ENCODE measurements at places on chromosomes 1 and 21.

GRCh38 chr1:226097866-226098625 lies 35.5 kb downstream of the H3-3A start:
- no peak for DNase-seq

GRCh38 chr1:175173531-175173930 lies 19.0 kb downstream of the KIAA0040 start:
- DNase-seq: no peak

- DNase-seq: no peak
Measured at GRCh38 chr1:51264451-51264850, 28.4 kb downstream of the RNF11 start.

DNA sequence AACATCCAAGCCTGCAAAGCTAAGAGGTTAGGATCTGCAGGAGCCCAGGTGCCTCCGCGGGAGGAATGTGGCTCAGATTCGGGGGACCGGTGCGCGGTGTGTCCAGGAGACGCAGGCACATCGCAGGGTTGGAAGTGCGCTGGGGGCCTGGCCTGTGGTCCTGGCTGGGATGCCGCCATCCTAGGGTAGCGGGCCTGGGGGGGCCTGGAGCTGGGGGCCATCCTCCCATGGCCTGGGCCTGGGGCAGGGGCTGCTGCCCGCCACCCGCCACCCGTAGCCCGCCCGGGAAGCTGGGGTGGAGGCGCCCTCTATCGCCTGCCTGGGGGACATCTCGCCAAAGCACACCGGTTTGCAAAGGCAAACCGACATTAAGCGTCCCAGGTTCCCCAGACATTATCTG lies 170.6 kb upstream of the ARHGEF16 start:
- no peak for DNase-seq

DNA sequence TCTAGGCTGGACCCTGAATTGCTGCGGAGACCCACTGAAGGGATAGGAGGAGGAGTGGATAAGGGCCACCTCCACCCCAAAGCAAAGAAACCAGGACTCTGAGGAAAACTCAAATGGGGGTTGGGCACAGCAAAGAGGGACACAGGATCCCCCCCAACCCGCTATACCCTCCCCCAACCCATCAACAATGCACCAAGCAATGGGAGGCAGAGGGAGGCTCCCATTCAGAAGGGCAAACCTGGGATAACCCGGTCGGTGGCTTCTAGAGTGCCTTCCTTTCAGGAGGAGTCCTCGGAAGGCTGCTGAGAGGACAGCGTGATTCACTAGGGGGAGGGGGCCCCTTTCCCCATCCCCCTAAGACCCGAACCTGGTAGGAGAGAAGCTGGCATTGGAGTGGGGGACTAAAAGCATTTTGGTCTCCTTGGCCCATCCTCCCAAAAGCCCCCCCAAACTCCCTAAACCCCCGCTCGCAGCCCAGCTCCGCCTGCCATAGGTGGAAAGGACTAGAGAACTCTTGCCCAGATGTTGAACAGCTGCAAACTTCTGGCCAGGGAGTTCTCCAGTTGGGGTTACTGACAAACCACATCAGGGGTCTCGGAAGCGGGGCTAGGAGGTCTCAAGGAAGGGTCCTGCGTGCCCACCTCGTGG lies 1.3 kb downstream of the MEF2D start:
- DNase-seq: no peak

GRCh38 chr1:109170035-109170764 lies 43.5 kb upstream of the SARS1 start:
- no peak for DNase-seq

- DNase-seq: no peak
Measured at GRCh38 chr1:185419718-185420117, 102.7 kb upstream of the IVNS1ABP start.

DNA sequence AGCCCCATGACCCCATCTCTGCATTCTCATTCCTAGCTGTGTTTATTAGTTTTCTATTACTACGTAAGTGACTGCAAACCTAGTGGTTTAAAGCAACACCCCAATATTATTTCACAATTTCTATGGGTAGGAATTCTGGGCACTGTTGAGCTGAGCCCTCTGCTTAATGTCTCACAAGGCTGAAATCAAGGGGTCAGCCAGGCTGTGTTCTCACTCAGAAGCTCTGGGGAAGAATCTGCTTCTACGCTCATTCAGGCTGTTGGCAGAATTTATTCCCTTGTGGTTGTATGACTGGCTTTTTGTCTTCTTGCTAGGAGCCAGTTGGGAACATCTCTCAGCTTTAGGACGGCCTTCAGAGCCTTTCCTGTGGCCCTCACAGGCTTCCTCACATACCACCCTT lies 181.0 kb downstream of the GIPC2 start:
- DNase-seq: no peak

DNA sequence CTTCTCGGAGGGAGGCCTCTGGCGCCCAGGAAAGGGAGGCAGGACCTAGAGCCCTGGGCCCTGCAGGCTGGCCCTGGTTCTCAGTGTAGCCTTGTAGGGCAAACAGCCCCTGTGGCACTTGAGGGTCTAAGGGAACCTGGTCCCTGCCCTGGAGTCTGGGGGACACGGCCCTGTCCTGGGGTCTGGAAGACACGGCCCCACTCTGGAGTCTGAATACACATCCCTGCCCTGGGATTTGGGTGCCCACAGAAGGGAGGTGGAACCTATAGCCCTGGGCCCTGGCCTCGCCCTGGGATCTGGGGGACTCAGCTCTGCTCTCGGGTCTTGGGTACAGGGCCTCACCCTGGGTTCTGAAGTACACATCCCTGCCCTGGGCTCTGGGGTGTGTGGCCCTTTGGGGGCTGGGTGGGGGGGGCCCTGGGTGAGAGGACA lies 97.9 kb downstream of the OBSCN start:
- DNase-seq: no peak

- no peak for DNase-seq
Measured at GRCh38 chr1:195328102-195328501, 1280.1 kb downstream of the KCNT2 start.

DNA sequence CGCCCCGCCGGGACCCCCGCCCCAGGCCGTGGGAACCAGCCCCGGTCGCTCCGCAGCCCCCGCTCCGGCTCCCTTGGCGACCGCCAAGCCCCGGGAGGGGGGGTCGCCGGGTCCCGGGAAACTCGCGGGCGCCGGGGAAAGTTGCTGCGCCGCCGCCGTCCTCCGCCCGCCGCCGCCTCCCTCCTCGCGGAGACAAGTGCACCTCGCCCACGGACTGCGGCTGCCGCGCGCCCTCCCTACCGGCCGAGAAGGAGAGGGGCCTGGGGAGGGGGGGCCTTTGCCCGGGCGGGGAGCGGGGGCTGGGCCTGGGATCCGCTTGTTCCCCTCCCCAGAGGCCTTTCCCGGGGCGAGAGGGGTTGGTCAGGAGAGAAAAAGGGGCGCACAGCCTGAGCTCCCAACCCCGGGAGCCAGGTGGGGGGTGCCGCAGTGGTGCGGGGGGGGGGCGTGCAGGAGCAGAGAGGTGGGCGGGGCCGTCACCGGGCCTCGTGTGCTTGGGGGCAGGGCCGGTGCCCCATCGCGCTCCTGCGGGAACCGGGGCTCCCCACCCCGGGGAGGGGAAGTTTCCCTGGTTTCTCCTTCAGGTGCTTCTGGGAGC lies 592 bp downstream of the AGRN start:
- no peak for DNase-seq

- no peak for DNase-seq
Measured at GRCh38 chr1:154760469-154760933, 109.6 kb downstream of the KCNN3 start.

DNA sequence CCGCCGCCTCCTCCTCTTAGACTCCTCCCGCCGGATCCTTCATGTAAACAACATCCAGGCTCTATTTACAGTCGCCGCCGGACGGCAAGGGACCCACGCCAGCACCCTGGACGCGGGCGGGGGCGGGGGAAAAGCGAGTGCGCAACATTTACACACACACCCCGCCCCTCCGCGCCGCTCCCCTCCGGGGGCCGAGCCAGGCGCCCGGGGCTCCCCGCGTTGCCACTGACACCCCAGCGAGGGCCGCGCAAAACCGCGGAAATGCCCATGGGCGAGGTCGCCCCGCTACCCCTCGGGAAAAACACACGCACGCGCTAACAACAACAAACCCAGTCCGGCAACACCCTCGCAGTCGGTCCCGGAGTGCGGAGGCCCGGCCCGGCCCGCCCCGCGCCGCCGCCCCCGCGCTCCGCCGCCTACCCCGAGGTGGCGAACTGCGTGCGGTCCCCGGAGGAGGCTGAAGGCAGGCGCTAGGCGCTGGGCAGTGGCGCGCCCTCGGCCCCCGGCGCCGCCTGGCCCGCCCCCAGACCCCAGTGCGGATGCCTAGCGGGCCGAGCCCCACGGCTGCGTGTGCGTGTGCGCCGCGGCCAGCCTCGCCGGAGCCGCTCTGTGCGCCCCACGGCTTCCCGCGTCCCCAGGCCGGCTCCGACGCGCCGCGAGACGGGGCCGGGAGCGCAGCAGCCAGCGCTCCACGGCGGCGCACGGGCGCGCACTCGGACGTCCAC lies 81.1 kb upstream of the AK4 start:
- no peak for DNase-seq

GRCh38 chr1:170010443-170010842 lies 64.1 kb downstream of the KIFAP3 start:
- DNase-seq: no peak

DNA sequence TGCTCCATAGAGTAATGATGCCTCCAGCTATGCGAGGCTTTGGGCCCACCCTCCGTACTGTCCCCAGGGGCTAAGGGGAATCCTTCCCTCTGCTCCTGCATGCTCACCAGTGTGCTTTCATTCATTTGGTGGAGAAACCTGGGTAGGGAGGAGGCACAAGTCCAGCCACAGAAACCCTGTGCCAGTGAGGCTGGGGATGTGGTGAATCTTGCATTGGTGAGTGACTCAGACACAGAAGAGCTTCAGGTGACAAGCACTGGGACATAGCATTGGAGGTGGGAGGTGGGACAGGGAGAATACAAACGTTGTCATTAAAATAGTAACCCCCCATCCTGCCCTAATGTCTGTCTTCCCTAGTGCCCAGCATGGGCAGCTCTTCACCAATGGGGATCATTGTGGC lies 5.2 kb downstream of the FCGR2A start:
- no peak for DNase-seq

DNA sequence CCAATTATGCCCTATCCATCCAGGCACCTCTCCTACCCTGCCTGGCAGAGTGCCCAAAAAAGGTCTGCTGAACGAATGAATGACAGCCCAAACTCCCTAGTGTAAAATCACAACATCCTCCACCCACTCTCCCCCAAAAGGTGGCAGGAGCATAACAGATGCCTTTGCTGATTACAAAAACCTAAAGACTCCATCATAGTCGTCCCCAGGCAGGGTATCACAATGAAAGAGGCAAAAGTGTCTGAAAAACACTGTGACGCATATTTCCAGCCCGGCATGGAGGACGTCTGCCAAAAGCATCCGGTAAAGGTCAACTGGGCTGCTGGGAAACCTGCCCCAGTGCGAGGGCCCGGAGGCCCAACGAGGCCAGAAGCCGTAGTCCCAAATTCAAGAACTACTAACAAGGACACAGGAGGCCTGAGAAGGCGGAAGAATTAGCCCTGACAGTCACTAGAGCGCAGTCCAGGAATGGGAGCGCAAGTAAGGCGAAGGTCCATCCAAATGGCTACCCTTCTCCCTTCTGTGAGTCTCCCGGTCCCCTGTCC lies 576 bp downstream of the SMIM12 start:
- no peak for DNase-seq

GRCh38 chr1:225691861-225692516 lies 39.1 kb upstream of the ENAH start:
- no peak for DNase-seq

DNA sequence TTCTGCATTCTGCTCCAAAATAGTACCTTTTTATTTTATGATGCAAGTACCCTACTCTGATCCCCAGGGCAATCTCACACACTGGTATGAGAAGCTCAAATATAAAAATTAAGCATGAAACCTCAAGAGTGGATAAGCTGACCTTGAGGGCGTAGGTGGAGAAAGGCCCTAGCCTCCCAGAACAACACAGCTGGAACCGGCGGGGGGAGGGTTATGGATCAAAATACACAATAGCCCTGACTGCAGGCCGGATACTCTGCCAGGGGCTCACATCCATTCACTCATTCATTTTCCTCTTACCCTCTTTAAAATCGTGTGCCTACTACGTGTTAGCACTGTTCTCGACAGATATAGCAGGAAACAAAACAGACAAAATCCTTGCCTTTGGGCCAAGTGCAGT lies 32.8 kb upstream of the ECE1 start:
- no peak for DNase-seq

DNA sequence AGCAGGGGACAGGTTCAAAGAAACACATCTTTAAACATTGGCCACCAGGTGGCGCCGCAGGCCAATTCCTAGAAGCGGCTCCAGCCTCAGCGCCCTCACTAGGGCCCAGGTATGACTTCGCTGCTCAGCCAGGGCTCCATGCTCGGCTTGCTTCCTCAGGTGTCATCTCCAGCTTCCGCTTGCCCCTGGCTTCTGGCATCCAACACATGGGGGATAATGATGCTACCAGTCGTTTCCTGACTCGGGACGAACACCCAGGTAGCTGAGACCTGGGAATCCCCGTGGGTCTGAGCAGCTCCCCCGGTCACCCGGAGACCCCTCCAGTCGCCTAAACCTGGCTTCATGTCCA lies 8.5 kb upstream of the MEX3A start:
- DNase-seq: no peak

DNA sequence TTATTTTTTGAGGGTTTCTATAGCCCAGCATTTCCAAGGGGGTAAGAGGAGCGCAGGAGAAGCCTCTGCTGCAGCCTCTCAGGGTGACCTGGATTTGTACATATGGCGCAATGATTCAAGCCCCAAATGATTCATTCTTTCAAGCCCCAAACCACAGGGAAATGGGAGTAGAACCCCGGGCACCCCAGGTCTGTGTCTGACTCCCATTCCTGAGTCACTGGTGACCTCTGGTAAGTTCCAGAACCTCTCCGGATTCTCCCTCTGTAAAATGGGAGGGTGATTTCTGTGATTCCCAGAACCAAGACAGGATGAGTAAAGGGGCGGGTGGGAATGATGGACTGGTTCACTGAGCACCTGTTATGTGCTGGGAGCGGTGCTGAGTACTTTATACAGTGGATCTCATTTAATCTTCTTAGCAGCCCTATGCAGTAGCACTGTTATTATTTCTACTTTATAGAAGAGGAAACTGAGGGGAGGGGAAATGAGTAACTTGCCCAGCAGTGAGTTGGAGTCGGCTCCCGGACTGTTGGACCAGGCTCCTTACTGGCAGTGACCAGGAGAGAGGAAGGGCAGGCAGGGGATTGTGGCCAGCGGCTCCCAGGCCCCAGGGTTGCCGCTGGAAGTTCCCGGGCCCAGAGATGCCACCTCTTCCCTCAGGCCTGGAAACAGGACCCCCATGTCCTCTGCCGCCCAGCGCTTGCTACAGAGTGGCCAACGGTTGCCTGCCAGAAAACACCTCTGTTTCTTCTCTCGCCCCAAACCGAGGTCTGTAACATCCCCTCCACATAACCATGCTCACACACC lies 20.3 kb upstream of the SLC26A9 start:
- DNase-seq: no peak

- no peak for DNase-seq
Measured at GRCh38 chr1:100607628-100608240, 69.8 kb downstream of the GPR88 start.

DNA sequence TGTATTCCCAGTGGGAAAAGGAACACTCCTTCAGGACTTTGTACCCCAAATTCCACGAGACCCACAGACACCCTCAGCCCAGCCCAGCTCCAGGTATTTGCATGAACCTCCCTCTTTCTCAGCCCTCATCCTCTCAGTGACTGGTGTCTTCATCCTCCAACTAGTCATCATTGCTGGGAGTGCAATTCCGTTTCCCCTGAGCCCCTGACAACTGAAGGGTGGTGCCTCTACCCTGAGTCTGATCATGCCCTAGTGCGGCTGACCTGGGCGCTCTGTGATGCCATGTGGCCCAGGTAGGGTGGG lies 3.8 kb upstream of the ZNF692 start:
- DNase-seq: no peak

All from cortex of kidney (tissue), 1 donor.